Activated CD4-positive, alpha-beta T cell treated with anti-CD3 and anti-CD28 coated beads, Interleukin-2, Interleukin-6, amounts not matched to agents 100 ng/mL and 50 ng/mL, durations not matched to agents 16 hours and 8 hours (primary cell): ENCODE measurements at places on chromosomes 6 and 20.

- DNase-seq = peak; percentile 9
These were observed 53.7 kb upstream of the TMX4 start for GRCh38 chr20:8073024-8073832.

DNA sequence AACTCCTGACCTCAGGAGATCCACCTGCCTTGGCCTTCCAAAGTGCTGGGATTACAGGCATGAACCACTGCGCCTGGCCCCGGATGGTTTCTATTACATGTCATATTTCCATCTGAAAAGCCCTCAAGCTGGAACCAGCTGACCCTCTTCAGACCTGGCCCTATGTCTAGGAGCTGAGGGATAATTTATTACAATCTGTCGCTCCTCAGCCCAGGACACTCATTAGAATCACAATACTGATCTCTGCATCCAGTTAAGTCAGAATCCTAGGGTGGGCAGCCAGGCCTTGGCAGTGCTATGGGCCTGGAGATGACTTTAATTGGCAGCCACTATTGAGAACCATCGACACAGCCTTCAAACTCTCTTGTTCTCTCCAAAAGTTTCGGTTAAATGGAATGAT is 162.6 kb upstream of the SNX9 start:
- no peak for DNase-seq

DNA sequence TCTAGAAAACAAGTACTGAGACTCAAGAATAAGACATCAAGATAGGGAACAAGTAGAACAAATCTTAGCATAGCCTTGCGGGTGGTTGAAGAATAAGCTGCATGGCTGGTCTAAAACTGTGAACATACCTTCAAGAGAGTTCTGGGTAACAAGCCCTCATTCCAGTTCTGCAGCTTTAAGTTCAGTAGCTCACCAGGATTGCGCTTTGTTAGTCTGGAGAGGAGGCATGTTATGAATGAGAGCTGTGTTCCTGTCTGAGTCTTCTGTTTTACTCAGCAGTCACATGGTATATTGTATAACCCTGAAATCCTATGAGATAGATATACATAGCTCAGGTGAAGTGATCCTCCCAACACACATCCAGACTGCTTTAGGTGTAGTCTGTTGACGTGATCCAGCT is 406.6 kb upstream of the IRAK1BP1 start:
- no peak for DNase-seq

DNA sequence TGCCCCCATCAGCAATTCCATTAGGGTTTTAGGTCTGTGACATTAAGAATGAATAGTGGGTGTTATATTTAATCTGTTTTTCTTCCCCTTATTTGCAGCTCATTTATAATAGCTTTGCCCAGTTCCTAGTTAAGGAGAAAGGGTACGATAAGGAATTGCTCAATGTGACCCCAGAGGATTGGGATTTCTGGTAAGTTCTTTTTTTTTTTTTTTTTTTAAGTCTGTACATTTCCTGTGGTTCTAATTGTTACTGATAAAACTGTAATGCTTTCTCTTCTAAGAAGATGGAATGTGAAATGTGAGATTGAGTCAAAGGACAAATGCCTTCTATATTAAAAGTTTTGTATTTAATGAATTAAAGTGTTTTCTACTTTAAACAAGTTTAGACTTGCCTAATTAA is 5.5 kb downstream of the NT5DC1 start:
- no peak for DNase-seq

DNA sequence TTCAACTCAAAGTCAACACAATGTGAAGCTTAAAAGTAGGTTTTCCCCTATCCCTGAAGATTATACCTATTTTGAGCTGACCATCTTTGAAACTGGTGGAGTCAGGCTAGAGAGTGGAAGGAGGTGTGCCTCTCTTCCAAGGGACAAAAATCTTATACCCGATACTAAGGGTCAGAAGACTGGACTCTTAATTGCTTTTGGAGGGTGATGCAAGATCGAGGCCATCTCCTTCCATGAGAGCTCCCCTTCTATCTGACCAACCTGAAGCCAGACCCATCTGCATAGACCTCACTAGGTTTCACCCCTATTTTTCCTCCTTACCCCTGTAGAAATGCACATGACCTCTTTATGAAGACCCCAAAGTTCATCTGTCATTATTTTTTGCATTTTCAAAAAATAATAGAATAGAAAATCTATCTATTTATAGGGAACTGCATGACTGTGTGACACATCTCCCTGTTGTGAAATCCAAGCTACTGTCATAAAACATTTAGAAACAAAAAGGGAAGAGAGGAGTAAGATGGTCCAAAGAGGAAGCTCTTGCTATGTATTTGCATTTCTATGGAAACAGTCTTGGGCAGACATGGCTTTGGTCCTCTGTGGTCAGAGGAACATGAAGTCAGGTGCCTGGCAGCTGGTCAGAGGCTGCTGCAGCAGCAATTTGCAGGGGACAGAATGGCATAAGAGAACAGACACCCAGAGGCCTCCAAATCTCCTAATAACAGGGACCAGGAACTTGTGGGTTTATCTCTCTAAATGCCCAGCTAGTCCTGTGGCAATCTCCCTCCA is 349.2 kb downstream of the MAFB start:
- no peak for DNase-seq

GRCh38 chr6:163170294-163170883 is 244.1 kb upstream of the QKI start:
- peak; percentile 44 for DNase-seq

GRCh38 chr6:128574402-128574801 is 54.0 kb upstream of the PTPRK start:
- DNase-seq = peak; percentile 35

- no peak for DNase-seq
These were observed 15.3 kb upstream of the MMP9 start for GRCh38 chr20:45993197-45993951.

DNA sequence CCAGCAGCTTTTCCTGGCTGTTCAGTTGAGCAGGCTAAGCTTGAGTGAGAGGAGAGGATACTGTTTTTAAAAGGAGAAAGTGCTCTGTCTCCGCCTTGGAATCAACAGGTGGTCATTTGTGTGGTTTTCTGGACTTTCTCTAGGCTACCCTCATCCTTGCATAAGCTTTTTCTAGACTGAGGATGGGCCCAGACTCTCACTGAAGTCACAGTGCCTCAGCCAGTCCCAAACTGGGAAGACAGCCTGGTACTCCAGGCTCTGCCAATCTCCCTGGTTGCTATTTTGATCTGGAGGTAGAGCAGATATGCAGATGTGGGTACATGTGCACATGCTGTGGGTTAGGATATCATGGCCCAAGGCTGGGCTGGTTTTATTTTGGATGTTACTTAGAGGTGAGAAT is 7.0 kb downstream of the SCUBE3 start:
- no peak for DNase-seq

- no peak for DNase-seq
These were observed 18.0 kb upstream of the DSE start for GRCh38 chr6:116352515-116353471.

GRCh38 chr6:89281779-89282246 is 33.3 kb downstream of the GABRR2 start:
- peak; percentile 54 for DNase-seq

DNA sequence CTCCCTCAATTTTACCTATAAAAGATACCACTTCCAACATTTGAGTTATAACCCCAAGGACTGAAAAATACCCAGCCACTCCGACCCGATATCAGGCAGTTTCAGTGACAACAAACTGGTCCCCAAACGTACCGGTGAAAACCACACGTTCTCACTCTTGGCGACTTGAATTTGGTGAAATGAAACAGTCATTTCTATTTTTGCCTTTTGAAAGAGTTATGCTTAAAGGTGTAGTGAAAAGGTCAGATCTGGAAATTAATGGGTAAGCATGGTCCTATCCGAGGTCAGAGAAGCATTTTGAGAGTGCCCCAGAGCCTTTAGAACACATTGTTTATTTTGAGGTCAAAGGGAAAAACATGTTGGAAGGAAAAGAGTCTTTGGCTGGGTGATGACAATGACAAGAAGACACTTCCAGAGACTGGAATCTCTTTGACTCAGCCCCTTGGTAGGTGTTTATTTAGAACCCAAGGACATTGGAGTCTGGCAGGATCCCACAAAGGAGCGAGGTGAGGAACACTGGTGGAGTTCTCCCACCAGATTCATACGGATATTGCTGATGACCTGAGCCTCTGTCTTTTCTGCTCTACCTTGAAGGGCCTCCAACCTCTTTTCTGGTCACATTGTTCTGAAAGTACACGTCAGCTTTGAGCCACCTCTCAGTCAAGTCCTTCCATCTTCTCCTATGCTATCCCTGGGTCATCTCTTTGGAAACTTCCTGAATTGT is 235.0 kb downstream of the GMPR start:
- DNase-seq = peak; percentile 70

DNA sequence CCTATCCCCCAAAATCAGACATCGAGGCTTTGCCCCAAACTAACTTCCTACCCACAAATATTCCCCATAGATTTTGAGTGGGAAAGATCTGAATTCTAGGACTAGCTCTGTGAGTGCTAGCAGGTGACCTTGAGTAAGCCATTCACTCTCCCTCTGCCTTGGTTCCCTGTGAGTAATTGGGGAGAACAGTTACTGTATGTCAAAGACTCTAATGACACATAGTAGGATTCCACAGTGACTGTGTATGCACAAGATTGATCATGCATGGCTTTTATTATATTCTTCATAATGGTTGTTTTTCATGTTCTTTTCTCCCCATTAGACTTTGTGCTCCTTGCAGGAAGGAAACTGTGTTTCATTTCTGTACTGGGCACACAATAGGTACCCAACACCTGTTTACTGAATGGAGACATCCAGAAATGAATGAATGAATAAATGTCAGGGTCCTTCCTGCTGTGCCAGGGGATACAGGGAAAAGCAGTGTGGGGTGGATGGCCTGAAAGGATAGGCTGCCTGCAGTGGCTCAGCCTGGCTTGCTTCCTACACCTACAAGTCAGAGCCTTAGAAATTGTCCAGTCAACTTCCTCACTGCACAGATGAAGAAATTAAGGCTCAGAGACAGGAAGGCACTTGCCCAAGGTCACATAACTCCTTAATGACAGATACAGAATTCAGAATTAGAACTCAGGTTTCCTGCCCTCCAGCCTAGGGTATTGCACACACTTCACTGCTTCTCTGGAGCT is 901 bp upstream of the TMEM151B start:
- DNase-seq = peak; percentile 46

DNA sequence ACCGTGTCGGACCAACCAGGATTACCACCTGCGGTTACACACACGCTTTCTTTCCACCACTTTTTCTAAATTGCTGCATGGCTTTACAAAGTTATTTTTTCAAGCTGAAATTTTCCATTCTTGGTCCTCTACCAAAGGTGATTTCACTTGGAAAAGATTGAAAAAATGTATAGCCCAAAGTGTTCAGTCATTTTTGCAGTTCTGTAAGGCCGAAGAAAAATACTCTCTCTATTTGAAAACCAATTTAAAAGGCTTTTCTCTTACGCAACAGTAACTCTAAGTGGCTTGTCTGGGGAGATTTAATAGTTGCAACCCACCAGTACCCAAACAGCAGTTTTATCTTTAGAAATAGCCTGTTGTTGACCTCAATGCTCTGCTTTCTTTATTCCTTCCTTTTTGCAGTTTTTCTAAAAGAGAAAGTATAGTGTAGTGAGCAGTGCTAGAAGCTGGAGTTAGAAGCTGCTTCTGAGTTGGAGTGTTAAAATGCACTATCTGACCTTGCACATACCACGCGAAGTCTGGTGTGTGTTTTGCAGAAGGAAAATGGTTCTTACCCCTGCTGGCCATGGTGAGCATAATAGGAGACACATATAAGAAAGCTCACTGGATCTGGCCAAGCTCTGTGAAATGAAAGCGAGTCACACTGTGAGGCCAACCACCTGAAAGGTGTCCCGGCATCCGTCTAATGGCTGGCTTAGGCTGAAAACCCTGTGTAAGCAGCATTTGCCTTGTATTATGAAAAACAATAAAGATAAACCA is 271.6 kb upstream of the PRND start:
- DNase-seq = no peak

GRCh38 chr20:36856691-36857635 is 19.0 kb upstream of the TLDC2 start:
- DNase-seq = peak; percentile 32

DNA sequence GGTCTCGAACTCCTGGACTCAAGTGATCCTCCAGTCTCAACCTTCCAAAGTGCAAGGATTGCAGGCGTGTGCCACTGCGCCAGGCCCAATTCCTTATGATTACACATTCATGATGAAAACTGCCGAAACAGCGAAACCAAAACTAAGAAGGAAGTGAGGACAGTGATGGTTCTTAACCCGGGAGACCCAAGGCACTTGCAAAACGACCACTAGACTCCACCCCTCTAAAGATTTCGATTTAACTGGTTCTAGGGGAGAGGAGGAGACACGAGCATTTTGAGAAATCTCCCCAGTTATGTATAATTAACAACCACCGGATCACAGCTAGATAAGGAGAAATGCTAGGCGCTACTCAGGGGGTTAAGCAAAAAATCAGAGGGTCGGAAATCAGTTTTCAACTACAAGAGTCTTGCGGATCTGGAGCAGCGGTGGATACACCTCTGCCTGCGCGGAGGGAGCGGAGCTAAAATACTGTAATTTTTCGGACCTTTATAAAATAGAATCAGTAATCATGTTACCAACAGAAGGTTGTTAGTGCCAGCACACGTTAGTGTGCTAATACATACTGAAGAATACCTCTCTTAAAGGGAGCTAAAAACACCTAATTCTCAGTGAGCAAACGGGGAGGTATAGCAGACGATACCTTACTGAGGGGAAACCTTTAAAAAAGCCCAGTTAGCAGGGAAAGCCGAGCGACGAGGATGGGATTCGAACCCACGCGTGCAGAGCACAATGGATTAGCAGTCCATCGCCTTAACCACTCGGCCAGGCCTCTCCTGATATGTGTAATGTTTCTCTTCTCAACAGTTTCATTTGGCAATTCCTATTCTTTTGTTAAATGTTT is 60.0 kb upstream of the BTN3A2 start:
- DNase-seq = peak; percentile 91

DNA sequence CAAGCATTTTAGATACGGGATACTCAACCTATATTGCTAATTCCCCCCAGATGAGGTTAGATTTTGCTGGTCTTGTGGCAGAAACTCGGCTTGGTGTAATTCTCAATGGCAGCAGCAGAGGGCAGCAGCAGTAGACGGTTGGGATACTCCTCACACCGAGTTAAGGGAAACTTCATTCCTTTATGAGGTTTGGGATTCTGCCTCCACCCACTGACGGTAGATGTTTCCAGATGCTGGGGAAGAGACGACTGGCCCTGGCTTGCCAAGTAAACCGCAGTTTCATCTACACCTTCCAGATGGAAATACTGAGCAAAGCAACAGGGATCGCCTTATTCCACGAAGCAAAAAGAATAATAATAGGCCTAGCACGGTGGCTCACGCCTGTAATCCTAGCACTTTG is 8.2 kb upstream of the TBC1D7 start:
- DNase-seq = peak; percentile 76

- DNase-seq = no peak
These were observed 12.8 kb upstream of the DDO start for GRCh38 chr6:110428153-110428552.
